HAP-1 (cell line): ENCODE measurements at places on chromosomes 4 and X.

DNA sequence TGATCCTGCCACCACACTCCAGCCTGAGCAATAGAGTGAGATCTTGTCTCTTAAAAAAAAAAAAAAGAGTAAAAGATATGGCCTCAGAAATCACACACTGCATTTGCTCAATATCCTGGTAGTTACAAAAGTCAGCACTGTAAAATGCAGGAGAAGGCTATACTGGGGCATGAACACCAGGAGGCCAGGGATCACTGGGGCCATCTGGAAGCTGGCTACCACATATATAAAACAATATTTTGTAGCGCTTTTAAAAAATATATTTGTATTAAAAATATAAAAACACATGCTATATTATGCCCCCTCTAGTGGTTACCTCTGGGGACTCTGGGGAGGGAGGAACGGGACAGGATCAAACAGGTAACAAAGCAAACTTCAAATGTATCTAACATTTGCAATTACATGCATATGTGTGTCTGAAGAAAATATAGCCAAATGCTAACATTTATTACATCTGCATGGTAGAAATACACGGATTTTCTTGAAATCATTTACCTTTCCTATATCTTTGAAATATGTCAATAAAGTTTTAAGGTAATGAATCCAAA lies 4.0 kb downstream of the C4orf46 start:
- DNase-seq: peak; percentile 15

GRCh38 chr4:125091-125771 lies 930 bp downstream of the ZNF718 start:
- DNase-seq: peak; percentile 62

DNA sequence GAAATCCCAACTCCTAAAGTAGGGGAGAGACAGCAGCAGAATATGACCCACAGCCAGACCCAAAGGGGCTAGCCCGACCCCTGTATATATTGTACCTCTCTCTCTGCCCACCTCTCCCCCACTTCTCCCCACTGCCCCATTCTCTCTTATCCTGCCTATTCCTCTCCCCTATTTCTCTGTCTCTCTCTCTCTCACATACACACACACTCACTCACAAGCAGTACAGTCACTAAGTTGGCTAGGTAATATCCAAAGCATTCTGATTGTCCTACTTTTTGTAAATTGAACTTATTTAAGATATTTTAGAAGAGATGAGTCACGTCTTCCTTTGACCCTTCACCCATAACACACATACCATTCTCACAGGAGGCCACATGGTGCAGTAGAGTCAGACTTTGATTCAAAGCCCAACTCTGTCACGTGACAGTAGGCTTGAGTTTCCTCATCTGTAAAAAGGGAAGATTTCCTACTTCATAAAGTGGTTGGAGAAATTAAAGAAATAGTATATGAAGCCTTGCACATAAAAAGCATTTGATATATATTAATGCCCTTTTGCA lies 29.5 kb downstream of the SRPX2 start:
- DNase-seq: no peak

DNA sequence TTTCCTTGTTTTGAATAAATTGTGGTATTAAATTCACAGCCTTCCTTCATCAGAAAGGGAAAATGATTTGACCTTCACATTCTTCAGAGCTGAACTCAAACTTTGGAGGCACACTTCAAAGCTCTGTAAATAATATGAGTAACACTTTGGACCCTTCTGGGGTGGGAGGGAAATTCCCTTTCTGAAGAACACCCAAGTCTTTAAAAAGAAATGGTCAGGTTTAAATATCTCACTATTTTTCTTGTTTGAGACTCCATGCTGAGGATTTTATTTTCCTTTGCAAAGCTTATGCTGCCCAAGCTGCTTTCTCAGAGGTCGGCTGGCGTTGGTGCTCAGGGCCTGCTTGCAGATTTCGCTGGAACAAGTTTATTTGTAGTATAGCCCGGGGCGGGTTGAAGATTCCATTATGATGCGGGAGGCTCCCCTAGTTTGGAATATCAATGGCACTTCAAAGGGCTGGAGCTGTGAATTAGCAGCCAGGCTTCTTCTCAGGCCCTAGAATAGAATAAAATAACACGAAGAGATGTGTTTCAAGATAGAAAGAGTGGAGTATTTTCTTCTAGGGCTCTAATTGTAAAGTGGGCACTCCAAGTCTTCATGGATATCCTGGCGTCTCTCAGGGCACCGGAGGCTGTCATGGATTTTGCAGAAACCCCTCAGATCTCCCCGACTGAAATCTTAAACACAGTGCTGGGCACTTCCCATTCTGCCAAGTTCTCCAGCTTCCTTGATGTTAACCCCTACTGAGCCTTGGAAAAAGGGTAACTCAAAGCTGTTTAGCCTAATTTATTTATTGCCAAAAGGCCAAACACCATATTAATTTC lies 315.6 kb downstream of the GPAT3 start:
- DNase-seq: peak; percentile 93

DNA sequence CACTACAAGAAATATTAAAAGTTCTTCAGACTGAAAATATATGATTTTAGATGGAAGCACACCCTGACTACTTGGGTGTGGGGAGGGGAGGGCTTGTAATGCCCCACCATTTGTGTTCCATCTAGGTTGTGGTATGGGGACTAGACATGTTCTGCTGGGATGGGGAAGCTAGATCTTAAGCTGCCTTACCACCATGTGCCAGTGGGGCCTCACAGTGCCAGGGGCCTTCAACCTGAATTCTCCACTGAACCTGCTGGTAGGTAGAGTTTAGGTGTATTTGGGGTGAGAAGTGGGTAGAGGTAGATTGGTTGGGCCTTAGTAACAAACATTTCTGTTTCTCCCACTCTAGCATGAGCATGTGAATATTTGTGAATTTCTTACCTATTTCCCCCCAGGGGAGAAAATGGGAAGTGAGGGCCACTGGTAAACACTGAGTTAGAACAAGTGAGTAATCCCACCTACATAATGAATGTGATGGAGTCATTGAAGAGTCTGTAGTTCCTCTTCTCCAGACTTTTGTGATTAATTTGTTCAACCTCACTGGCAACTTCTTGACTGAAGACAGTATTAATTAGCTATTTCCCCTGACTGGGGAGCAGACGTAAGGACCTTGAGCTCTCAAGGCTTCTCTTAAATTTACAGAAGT lies 44.0 kb downstream of the BRCC3 start:
- no peak for DNase-seq

- DNase-seq: peak; percentile 44
Observed at GRCh38 chr4:152778656-152779512, 646 bp downstream of the TIGD4 start.

DNA sequence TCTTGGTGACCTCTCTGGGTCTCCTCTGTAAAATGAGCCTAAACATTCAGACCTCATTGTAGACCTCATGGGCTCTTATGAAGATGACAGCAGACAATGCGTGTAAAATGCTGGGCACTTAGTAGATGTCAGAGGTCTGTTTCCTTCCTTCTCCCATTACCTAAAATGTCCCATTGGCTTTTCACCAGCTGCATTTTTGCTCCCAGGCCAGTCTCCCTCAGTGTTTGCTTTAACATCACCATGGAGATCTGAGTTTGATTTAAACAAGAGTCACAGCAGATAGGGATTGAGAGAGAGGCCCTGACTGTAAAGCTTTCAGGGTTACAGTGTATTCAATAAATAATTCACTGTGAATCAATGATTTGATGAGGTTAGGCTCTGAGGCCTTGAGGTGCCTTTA lies 24.3 kb downstream of the PSAPL1 start:
- DNase-seq: no peak

- DNase-seq: no peak
Observed at GRCh38 chr4:5488413-5488812, 219.9 kb downstream of the EVC2 start.

DNA sequence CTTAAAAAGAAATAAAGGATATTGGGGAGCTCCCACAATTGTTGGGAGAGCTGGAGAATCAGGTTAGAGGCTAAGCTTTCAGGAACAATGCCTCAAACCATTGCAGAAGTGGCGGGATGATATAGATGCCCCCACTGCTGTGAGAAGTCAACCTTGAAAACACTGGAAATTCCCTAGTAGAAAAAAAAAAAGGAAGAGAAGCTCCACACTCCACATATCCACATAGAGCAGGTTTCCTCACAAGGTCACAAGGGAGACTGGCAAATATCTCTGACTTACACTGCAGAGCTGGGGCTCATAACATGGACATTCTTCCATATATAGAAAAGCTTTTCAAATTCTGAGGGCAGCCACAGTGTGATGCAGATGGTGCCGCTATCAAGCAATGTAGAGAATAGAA lies 22.7 kb upstream of the OGT start:
- no peak for DNase-seq

GRCh38 chr4:37602454-37603069 lies 83.6 kb downstream of the RELL1 start:
- DNase-seq: no peak

- no peak for DNase-seq
Observed at GRCh38 chr4:22764183-22764582, 71.4 kb downstream of the GBA3 start.

GRCh38 chr4:89289312-89289711 lies 18.3 kb downstream of the GPRIN3 start:
- no peak for DNase-seq

- no peak for DNase-seq
Observed at GRCh38 chr4:66300336-66300934, 630.1 kb upstream of the EPHA5 start.

- DNase-seq: no peak
Observed at GRCh38 chr4:155943605-155944291, 9.9 kb downstream of the CTSO start.

- DNase-seq: no peak
Observed at GRCh38 chr4:1172228-1172851, at the start of gene SPON2. TSS of gene SPON2 (minus strand) at chr4:1172583.

DNA sequence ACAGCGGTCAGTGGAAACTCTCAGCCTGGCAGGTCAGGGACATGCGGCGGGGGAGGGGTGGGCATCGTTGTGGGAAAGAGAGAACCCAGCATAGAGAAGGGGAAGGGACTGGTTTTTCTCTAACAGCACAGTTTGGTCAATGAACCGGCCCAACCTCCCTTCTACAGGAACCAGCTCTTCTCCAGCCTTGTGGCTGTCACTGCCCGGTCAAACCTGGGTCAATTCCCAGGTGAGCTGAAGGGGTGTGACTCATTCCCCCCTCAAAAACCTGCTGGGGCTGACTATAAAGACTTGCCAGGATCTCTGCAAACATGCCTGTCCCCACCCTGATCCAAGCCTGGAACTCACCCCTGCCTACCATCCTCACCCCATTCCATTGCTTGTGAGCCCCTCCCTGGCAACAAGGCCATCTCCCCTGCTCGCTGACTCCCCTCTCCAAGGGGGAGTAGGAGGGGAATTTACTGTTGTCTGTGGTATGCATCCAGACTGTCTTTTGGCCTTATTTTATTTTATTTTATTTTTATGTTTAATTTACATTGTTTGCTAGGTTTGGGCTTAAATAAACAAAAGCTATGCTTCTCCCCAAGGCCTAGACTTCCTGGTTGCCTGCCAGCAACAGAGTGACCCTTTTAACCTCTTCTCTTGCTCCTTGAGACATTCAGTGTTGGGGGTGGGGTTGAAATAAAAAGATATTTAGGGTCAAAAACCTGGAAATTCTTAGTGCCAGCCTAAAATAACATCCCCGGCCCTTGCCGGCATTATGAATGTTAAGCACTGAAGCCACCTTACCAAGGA lies 49.6 kb downstream of the TSC22D3 start:
- DNase-seq: no peak

DNA sequence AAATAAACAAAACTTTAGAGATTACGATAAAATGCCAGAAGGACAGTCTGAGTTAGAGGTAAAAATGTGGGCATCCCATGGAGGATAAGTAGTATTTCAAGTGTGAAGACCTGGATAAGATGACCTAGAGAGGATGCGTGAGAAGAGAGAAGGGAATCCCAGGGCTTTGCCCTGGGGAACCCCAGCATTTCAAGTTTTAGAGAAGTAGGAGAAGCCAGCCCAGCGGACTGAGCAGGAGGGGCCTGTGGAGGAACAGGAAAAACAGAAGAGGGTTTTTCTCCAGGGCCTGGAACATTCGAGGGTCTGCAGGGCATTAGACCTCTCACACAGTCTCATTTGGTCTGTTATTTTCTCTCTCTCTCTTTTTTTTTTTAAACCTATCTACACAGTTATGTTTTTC lies 2.9 kb upstream of the CFP start:
- DNase-seq: no peak

DNA sequence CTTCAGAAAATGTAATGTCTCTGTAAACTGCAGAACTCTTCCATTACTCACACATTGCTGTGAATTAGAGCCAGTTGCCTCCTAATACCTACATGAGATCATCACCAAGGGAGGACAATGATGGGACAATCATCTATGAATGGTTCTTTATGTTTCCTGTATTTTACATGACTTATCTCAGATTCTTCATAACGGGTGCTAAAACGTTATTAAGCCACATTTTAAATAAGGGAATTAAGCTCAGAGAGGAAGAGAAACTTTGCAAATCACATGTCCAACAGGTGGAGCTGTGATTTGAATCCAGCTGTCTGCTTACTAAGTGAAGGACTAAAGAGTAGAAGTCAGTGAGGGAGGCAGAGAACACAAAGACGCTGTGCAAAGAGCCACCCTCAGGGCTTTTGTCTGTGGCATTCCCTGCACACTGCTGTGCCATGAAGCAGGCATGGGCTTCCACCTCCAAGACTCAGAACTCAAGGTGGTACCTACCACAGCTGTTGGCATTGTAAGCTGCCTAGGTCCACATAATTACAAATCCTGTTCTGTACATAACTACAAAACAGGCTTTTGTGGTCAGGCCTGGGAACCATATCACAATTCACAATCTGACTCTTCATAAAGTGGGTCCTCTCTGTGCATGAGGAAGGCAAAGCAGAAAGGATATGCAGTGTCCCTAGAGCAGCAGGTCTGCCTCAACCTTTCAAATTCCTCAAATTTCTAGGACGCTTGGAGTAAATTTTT lies 12.8 kb downstream of the TBC1D9 start:
- DNase-seq: peak; percentile 81

- no peak for DNase-seq
Observed at GRCh38 chr4:14582677-14583076, 419.6 kb upstream of the CPEB2 start.

GRCh38 chr4:176760471-176760870 lies 32.3 kb downstream of the VEGFC start:
- DNase-seq: no peak

DNA sequence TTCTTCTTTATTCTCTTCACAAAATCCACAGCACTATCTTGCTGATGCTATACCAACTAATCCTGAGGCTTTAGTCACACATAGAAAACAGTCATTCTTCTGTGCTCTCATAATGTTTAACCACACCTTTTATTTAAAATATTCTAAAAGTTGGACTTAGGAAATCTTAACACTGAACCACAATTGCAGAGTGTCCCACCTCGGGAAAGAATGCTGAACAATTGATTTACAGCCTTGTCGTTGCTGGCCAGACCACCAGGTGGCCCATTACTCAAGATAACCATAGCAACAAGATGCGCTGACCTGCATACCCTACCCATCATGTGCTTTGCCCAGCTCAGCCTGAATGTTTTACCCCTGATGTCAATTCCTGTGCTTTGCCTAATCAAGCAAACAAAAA lies 100.8 kb downstream of the ARSJ start:
- DNase-seq: peak; percentile 65

DNA sequence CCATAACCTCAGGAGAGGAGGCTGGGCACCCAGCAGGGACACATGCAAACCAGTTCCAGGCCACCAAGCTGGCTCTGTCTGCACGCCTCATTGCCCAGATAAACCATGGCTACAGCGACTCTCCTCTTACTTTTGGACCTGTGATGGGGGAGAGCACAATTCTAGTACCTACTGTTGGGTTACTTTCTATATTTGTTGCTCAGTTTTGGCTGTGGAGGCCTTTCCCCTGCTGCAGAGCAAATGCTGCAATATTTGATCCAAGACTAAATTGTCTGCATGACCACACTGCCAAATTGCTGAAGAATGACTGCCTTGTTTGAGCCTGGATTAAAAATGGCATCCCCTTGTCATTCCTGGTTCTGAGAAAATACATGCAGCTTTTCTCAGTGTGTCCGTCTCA lies 253.5 kb downstream of the ARHGAP10 start:
- no peak for DNase-seq
